ENCODE measurements at places on chromosomes 2 and 18.

- no peak for DNase-seq
Observed at GRCh38 chr2:17935242-17935885, 56.9 kb downstream of the KCNS3 start.

DNA sequence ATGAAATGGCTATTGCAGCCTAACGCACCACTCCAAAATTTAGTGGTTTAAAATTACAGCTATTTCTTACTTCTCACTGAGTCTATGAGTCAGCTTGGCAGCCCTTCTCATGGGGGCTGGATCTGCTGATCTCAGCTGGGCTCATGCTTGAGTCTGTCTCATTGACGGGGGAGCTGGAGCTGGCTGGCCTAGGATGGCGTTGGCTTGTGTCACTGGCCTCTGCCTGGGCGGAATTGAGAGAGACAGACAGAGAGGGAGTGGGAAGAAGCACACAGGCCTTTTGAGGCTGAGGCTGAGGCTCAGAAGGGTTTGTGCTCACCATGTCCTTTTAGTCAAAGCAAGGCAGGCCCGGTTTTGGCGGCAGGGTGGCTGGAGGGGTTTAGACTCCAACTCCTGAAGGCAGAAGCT lies 412.1 kb upstream of the MYT1L start:
- DNase-seq, result peak; percentile 73

GRCh38 chr18:80119111-80119510 lies 10.0 kb downstream of the ADNP2 start:
- DNase-seq, result no peak

DNA sequence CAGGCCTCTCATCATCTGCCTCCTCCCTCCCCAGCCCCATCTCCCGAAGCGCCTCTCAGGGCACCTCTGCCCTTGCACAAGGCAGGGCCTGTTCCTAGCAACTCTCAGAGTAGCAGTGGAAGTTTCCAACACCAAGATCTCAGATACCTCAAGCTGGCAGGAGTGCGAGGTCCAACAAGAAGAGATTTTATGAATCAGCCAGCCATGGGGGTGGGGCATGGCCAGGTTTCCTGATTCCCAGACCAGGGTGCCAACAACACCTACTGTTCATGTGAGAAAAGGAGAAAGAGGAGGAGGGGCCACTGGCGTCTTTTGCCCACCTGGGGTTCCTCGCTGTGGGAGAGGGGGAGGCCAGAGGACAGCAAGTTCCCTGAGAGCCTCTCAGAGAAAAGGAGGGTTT lies 6.6 kb upstream of the STEAP3 start:
- DNase-seq, result no peak

- no peak for DNase-seq
Observed at GRCh38 chr2:200787351-200788120, 24.2 kb upstream of the BZW1 start.

- no peak for DNase-seq
Observed at GRCh38 chr2:8416001-8416571, 265.8 kb upstream of the ID2 start.

DNA sequence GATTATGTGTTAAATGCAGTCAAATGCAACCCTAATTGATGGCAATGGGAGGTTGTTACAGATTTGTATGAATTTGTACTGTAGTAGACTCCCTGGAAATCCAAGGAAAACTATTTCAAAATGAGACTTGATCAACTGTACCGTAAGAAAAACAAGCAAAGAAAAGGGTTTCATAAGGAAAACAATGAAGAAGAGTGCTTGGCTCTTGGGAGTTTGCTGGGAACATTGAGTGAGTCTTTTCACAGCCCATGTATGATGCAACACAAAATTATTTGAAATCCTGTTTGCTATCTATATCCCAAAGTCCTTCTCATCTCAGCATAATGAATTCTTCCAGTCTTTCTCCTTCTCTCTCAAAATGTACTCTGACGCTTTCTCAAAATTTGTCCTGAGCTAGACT lies 67.0 kb upstream of the OSR1 start:
- DNase-seq, result no peak

DNA sequence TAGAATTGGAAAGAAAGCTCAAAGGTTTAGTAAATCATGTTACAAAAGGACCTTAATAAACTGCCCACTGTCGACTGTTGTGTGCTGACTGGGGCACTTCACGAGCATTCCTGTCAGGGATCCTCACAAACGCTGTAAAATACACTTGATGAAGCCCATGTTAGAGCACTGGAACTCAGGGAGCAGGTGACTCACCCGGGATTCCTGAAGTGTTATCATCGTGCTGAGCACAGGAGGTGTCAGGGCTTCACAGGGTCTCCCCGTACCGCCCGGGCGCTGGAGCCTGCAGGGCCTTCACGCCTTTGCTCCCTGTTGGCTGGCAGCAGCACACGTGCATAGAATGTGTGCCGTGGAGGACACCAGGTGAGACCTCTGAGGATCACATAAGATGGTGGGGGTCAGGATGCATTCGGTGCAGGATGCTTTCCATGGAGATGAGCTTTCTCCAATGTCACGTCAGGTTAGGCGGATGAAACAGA lies 187.3 kb downstream of the SNTG2 start:
- no peak for DNase-seq

- DNase-seq, result no peak
Observed at GRCh38 chr18:11953113-11953512, 28.2 kb upstream of the IMPA2 start.

DNA sequence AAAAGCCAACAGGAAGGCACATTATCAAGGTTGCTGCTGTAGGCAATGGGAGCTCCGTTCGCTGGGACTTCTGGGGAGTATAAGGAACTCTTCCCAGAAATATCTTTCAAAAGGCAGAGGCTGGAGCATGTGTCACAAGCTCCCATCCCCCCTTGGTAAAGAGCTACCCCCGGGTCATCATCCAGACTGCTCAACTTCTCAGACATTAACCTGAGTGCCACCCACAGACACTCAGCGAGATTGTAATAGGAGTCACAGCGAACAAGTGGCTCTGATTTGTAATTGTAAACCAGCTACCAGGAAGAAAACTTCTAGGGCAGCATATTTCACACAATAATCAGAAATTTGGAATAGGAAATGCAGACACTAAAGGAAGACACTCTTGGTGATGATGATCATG lies 290.2 kb upstream of the PARD3B start:
- no peak for DNase-seq

- DNase-seq, result no peak
Observed at GRCh38 chr2:46058140-46058539, 239.1 kb upstream of the EPAS1 start.

GRCh38 chr2:177604271-177605065 lies 211.9 kb downstream of the AGPS start:
- DNase-seq, result no peak

DNA sequence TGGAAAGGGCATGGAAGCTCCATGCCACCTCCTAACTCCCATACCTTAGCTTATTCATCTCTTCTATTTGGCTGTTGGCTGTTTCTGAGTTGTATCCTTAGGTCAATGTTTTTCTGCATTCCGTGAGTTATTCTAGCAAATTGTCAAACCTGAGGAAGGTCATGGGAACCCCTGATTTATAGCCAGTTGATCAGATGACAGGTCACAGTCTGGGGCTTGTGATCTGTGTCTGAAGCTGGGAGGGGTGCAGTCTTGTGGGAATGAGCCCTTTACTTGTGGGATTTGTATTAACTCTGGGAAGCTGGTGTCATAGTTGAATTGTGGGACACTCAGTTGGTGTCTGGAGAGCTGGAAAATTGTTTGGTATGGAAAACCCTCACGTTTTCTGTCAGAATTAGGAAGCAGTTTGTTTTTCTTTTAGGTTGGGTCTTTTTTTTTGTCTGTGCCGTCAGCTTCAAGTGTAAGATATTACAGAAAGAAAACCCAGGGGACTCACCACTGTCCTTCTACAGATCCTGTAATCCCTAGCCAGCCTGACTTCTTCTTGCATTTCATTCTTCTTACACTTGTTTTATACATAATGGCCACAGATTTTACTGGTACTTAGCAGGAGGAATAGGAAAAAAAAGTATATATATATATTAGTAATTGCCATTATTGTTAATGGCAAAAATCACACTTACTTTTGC lies 137.9 kb downstream of the LRRTM1 start:
- no peak for DNase-seq

DNA sequence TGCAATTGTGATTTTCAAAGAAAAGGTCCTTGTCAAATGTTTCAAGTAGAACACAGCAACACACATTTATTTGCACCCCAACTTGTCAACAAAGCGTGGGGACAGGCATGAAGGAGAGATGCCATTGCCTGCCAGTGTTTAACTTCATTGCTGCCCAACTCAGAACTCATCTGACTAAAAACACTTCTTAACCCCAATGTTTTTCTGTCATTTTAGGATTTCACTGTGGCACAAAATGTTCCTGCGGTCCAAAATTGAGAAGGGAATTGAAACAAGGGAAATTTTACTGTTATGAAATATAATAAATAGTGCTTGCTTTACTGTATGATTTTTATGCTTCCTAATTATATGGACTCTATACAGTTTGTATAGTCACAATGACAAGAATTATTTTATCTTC lies 45.7 kb downstream of the PMAIP1 start:
- no peak for DNase-seq

GRCh38 chr18:60894254-60894945 lies 438.8 kb upstream of the CDH20 start:
- DNase-seq, result no peak

DNA sequence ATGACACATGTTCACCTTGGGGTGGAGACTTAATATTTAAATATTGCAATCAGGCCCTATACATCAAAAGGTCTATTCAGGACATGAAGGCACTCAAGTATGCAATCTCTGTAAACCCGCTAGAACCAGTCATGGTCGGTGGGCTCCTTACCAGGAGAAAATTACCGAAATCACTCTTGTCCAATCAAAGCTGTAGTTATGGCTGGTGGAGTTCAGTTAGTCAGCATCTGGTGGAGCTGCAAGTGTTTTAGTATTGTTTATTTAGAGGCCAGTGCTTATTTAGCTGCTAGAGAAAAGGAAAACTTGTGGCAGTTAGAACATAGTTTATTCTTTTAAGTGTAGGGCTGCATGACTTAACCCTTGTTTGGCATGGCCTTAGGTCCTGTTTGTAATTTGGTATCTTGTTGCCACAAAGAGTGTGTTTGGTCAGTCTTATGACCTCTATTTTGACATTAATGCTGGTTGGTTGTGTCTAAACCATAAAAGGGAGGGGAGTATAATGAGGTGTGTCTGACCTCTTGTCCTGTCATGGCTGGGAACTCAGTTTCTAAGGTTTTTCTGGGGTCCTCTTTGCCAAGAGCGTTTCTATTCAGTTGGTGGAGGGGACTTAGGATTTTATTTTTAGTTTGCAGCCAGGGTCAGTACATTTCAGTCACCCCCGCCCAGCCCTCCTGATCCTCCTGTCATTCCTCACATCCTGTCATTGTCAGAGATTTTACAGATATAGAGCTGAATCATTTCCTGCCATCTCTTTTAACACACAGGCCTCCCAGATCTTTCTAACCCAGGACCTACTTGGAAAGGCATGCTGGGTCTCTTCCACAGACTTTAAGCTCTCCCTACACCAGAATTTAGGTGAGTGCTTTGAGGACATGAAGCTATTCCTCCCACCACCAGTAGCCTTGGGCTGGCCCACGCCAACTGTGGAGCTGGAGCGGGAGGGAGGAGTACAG lies 108.1 kb downstream of the XRCC5 start:
- no peak for DNase-seq

GRCh38 chr2:106358081-106358480 lies 110.1 kb downstream of the RGPD3 start:
- DNase-seq, result no peak

GRCh38 chr18:54109131-54109683 lies 115.3 kb downstream of the MBD2 start:
- no peak for DNase-seq

GRCh38 chr2:189702071-189702470 lies 27.6 kb downstream of the ANKAR start:
- DNase-seq, result no peak

- DNase-seq, result no peak
Observed at GRCh38 chr2:206869824-206870495, 69.4 kb upstream of the CPO start.

GRCh38 chr2:44731505-44731904 lies 210.0 kb upstream of the SIX3 start:
- DNase-seq, result no peak

- DNase-seq, result peak; percentile 9
Observed at GRCh38 chr18:72808680-72809079, 59.1 kb downstream of the NETO1 start.

GRCh38 chr2:205717175-205717846 lies 35.0 kb downstream of the NRP2 start:
- no peak for DNase-seq

DNA sequence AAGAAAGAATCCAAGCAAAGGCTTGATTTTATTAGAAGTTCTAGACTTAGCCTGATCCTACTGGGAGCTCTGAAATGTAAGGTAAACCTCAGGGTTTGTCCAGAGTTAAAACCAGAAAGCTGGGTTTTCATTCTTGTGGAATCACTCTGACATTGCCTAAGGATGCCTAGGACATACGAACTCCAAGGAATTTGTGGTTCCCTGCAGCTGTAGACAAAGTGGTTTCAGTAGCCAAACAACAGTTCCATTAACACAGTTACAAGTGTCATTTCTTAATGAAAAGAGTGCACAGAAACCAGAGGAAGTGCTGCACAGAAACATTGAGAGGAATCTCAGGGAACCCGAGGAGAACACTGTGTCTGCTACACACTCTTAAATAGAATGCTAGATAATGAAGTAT lies 221.4 kb upstream of the ST6GAL2 start:
- DNase-seq, result no peak

- DNase-seq, result no peak
Observed at GRCh38 chr2:171723716-171724683, 36.7 kb downstream of the DYNC1I2 start.

DNA sequence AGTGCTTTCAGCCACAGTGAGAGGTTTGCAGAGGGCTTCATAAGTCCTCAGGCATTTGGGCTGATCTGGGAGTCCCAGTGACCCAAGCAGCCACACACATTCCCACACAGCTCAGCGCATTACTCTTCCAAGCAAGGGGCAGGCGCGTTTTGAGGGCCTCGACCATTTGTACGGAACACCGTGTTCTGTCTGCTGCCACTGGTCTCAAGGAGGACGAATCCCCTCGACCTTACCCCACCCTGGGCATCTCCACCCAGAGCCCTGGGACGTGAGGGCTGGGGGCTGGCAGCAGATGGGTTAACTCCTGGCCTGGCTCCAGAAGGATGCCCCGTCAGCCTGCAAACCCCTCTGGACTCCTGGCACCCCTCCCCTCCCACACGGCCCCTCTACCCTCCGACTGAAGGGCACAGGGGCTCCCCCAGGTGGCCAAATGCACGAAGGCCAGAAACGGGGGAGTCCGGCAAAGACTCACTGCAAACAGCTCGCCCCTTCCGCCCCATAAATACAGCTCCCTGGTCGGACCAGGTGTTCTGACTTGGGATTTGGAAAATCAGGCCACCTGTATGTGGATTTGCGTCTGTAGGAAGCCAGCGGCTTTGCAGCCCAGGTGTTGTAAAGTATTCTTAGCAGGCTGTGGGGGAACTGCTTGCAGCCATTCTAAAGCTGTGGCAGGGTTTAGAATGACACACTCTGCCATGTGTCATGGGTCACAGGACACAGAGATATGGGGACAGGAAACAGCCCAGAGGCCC lies 33.6 kb upstream of the PTMA start:
- peak; percentile 13 for DNase-seq

All from C1 segment of cervical spinal cord (tissue), 14 donors.